CD8-positive, alpha-beta memory T cell (primary cell): ENCODE measurements at places on chromosomes 3 and 15.

DNA sequence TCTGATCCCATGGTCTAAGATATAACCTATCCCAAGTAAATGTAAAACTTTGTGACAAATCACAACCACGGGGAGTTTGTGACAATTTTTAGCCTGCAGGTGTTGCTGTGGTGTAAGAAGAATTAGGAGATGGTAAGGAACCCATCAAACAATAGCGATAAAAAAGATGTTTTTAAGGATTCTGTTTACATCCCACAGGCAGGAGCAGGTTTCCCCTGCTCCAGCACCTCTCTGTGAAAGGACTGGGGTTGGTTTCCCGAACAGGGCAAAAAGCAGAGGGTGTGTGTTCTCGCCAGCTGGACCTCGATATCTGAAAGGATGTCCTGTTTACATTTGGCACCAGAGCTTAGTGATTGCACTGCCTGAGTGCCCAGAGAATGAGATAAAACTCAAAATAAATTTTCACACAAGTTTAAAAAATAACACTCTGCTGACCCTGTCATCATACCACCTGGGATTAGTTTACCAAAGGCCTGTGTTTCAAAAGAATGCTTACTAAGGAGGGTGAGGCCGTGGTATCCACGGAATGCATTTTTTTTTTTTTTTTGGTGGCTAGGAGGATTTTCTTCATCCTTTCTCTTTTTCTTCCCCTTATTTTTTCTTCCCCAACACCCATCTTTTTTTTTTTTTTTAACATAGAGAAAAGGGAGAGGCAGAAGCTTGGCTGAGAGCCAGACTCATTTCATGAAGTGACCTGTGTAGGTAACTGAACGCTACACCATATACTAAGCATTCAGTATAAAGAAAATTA, 151.8 kb upstream of the DPH6 start:
- no peaks in the 10 kb centered on the region for H3K36me3 ChIP-seq
- DNase-seq: no peak
- H3K27ac ChIP-seq: no peak overlapping the region
- no peak overlapping the region for H3K4me3 ChIP-seq
- no peaks in the 10 kb centered on the region for H3K27me3 ChIP-seq

DNA sequence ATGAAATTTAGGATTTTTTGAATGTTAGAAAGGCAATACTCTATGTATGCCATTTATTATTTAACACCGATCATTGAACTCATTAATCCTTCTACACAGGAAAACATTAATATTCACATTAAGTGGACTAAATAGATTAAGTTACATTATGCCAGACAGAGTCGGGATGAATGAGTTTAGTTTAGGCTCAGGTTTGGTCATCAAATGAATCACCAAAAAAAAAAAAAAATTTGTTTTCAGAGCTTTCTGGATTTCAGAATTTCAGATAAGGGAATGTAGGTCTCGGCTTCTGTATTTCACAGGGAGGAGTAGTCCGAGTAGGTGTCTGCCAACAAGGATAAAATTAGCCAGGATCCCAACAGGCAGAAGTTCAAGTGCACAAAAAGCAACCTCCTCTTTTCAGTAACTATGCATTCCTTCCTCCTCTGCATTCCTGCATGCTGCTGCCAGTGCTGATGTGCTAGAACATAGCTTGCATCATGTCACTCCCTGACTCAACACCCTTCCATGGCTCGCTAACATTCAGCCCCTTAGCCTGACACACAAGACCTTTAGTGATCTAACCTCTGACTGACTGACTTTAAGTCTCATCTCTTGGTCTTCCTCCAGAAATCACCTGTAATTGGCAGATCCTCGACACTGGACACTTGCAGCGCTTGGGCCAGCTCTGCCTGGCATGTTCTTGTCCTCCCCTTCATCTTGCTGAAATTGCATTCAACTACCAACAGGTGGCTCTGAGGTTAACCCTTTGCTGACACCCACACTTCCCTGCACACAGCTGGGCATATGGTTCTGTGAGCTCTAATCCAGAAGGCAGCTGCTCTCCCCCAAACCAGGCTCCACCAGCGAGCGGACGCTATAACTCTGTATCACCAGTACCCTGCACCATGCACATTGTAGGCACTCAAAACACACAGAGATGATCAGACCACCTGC, 145.4 kb upstream of the PROK2 start:
- no peak for DNase-seq
- H3K27me3 ChIP-seq: no peaks in the 10 kb centered on the region
- no peaks in the 10 kb centered on the region for H3K36me3 ChIP-seq

GRCh38 chr3:117302428-117302827, 592.8 kb downstream of the TUSC7 start:
- H3K36me3 ChIP-seq: no peaks in the 10 kb centered on the region
- H3K27me3 ChIP-seq: no peaks in the 10 kb centered on the region
- no peak overlapping the region for H3K4me3 ChIP-seq
- no peak for DNase-seq
- H3K27ac ChIP-seq: no peak overlapping the region
- no peaks in the 10 kb centered on the region for H3K4me1 ChIP-seq

DNA sequence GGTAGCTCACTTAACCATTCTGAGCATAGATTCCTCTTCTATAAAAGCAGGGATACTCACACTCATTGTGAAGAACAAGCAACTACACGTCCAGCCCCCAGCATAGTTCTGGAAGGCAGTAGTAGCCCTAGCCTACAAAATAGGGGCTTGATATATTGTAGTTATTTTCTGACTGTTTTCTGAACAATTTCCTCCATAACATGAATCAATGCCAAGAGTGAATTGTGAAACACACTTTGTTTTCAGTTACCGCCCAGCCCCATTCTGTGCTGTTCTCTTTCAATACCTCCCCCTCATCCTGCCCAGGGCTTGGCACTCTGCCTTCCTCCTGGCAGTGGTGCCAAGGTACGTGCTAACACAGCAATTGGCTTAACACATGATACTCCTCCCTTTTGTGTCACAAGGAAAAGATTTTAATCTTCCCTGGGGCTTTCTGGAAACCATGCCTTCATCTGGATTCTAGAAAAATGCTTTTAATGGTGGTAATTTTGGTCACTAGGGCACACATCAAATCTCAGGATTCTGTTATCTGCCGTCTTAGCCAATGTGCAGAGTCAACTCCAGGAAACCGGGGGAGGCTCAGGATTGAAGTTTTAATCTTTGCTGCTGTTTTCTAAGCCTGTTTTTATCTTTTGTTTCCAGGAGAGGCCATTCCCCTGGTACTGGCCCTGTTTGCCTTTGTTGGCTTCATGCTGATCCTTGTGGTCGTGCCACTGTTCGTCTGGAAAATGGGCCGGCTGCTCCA, 37.2 kb downstream of the IL20RB start:
- no peaks in the 10 kb centered on the region for H3K4me1 ChIP-seq
- no peak overlapping the region for H3K4me3 ChIP-seq
- no peaks in the 10 kb centered on the region for H3K36me3 ChIP-seq
- H3K27me3 ChIP-seq: no peaks in the 10 kb centered on the region
- DNase-seq: no peak

GRCh38 chr3:123351501-123351900, 97.4 kb downstream of the ADCY5 start:
- no peak overlapping the region for H3K27ac ChIP-seq
- H3K4me3 ChIP-seq: no peak overlapping the region

DNA sequence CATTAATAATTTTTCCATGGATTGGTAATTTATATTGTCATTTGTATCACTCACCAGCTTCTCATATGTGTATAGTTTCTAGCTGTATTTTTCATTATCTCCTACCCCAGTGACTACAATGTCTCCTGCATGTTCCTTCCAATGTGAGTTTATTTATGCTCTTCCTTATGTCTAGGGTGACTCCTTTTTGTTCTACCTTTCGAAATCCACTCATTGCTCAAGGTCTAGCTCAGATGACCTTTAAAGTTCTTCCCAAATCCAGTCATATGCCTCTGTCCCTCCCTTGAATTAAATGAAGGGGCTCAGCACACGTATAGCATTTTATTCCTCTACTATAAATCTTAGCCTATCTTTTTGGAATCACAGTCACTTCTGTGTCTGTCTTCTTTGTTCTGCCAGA, 53.0 kb downstream of the TMEM45A start:
- H3K27me3 ChIP-seq: peaks cover 5% of the 10 kb centered on the region
- no peaks in the 10 kb centered on the region for H3K4me1 ChIP-seq
- no peak for DNase-seq

GRCh38 chr15:93362203-93362602, 273.2 kb upstream of the RGMA start:
- no peaks in the 10 kb centered on the region for H3K36me3 ChIP-seq
- no peak for DNase-seq
- no peak overlapping the region for H3K27ac ChIP-seq
- H3K27me3 ChIP-seq: peaks cover 4% of the 10 kb centered on the region
- H3K4me3 ChIP-seq: no peak overlapping the region

- no peak overlapping the region for H3K4me3 ChIP-seq
- H3K36me3 ChIP-seq: no peaks in the 10 kb centered on the region
- H3K27me3 ChIP-seq: no peaks in the 10 kb centered on the region
- no peak overlapping the region for H3K27ac ChIP-seq
- peaks cover 3% of the 10 kb centered on the region for H3K4me1 ChIP-seq
Measured at GRCh38 chr15:50318697-50319096, 36.3 kb downstream of the GABPB1 start.

DNA sequence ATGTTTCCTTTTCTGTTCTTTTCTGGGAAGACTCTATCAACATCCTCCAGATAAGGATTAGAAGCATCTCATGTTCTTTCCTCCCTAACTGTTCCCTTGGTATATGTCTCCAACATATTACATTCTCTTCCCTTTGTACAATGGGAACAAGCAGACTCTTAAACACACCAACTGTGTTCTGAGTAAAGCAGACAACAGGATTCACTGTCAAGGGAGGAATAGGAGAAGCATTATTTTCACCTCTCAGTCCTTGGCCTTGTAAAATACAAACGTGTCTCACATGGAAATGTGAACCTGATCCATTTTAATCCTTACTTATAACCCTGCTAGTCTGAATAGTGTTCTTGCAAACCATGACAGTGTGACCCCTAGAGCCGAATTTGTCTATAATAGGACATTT, 19.6 kb downstream of the GYG1 start:
- peaks cover 34% of the 10 kb centered on the region for H3K4me1 ChIP-seq
- no peak overlapping the region for H3K4me3 ChIP-seq
